Skin of body (tissue), 3 donors: ENCODE measurements at places on chromosomes 6 and 20. TPM values are rescaled to one million over a fixed set of nuclear protein-coding genes. Genes with fewer than 3 reads are reported as not detected.
A peak's percentile ranks its signal among the peaks of the same experiment; 100 is the strongest.

The OXT gene
- not detected for total RNA-seq

The ZNF341 gene
- 1.5 TPM for total RNA-seq

The NPBWR2 gene
- not detected for total RNA-seq

The ASXL1 gene
- total RNA-seq = 54.3 TPM

DNA sequence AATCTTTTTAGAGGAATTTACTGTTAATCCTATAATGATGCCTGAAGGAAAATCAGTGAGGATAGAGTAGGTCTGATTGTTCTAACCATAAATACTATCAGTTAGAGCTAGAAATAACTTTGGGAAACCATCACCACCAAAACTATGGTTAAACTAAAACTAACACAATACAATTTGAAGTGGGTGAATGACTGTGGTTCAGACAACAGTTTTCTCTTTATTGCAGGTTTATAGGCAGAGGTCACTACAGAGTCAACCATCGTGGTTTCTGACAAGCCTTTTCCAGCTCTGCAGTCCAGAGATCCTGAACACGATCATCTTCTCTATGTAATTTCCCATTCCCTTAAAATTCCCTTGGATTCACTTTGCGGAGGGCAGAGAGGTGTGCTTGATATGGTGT lies 134.3 kb downstream of the IBTK start:
- DNase-seq = no peak

DNA sequence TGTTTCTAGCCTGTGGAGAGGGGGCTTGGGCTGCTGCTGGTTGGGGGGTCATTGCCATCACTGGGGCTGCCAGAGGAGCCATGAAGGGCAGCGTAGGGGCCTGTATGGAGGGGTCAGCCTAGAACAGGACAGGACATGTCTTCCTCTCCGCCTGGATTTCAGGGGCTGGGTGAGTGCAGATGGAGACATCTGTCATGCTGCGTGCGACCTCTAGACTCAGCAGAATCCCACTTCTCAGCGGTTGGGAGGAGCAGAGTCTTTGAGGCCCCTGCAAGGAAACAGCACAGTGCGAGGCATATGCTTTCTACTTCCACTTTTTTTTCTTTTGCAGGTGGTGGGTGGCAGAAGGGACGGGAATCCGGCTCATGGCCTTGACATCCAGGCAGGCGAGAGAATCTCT lies 67.9 kb downstream of the EZR start:
- no peak for DNase-seq

The OPN5 gene
- not detected for total RNA-seq

DNA sequence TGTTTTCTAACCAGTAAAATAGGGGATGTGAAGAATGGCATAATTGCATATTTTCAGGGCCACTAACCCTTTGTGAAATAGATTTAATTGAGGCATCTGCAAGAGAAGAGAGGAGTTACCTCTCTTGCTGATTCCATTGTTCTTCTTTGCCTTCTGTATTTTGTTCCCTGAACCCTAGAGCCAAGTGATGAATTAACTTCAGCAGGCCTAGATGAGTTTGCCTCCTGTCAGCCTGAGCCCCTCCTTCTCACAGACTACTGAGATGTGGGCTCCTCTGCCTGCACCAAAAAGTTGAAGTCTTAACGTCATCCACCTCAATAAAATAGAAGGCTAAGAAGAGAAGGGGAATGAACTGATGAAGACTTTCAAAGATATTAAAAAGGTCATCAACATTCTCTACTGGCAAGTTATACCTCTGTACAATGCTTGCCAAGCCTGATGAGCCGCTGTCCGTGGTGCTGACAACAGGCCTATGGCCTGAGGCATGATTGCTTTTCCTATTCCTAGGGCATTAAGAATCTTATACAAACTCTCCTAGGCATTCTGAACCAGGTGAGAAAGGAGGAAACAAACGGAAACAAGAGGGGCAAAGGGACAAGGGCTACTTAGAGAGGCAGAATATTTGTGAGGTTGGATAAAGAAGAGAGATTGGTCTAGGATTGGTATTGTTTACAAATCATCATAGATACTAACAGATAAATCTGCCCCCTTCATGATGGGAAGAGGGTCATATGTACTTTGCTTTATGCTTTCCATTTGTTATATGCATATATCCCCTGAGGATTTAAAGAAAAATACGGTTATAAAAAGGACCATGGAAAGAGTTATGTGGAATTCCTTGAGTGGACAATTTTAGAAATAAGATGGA lies 46.8 kb downstream of the CD24 start:
- no peak for DNase-seq

The SOD2 gene
- total RNA-seq = 71.2 TPM

DNA sequence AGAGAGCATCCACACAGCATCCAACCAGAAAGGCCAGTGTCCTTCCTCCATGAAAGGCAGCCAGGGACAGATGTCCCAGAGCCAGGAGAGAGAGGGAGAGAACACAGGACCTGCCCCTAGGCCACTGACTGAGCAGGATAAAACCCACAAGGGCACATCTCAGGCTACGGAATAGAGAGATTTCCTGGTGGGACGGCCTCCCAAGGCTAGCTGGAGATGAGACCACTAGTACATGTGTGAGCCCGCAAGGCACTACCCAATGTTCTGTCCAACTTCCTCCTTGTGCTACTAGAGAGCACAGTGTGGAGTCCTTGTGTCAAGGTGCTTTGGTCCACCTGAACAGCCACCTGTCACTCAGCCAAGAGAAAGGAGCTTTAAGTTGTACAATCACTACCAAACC lies 44.2 kb downstream of the PLCG1 start:
- DNase-seq = no peak

DNA sequence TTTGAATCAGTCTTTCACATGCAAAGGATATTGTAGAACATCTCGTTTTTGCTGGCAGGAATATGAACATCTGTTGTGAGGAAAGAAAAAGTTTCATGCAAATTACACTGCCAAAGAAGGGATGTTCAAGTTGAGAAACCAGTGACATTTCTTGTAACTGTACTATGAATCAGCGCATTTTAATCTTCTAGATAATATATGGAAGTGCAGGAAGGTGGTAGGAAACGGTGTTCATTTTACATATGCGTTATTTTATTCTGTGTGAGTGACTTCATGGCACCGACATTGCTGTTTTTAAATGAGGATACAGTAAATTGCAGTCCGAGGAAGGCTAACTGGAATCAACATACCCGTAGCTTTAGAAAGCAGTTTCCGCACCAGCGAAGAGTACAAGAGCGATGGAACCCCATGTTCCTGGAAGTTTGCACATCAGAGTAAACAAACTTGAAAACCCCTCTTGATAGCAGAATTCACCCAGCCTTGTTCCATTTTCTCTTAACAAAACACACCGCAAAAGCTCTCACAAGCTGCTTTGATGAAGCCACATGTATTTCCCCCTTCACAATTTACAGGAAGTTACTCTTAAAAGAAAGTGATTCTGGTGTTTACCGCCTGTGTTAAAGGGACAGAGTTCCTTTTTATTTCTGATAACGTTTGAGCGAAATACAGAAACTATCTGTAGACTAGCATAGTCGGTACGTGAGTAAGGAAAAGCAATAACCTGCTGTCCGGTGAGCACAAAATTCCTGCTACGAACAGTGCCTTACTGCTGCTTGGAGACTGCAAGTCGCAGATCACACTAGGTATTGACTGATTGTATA lies 11.5 kb downstream of the PRDM1 start:
- peak; percentile 68 for DNase-seq

DNA sequence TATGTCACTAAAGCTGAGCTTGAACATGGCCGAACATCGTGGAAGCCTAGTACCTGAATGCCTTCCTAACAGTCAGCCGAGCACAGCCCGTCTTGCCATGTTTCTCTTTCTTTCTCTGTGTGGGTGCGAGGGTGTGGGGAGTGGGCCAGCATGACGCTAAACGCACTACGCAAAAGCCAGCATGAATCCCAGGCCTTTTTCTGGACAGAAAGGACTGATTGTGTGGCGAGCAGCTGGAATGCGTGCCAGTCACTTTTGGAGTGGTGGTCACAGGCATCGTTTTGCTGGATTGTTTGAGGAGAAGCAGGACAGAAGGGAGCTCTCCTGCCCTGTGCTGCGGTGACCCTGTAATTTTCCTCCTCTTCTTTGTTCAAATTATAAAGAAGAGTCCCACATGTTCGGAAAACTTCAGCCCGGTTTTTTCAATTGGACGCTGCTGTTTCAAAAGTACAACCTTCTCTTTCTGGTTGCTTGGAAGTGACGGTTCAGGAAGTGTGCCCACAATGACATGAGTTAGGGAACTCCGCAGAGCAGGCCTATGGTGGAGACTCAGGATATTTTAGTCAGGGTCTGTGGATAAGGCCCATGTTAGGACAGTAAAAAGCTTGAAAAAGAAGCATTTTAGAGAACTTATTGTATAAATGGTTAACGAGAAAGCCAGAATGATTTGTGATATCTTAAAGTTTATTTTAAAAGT lies 54.3 kb downstream of the PDE7B start:
- DNase-seq = no peak

DNA sequence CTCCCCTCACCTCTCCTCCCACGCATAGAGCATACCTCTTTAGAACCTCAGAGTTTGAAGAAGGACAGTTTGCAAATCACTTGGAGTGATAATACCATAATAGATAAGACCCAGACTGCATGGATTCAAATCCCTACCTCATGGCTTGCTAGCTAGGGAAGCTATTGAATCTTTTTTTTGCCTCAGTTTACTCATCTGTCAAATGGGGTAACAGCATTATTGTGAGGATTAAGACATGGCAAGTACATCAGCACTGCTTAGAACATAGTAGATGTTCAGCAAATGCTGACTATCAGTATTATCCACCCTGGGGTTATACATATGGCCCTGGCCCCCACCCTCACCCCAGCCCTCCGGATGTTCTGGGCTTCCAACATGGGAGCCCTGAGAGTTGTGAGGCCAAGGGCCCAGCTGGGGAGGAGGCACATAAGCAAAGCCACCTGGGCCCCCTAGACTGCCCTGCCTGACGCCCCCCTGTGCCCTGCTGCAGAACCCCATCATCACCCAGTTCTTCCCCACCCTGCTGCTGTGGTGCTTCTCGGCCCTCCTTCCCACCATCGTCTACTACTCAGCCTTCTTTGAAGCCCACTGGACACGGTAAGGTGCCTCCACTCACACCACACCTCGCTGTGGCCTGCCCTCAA lies 9.1 kb upstream of the CAPN11 start:
- no peak for DNase-seq

- DNase-seq = no peak
Measured at GRCh38 chr20:45036044-45036755, 64.7 kb downstream of the KCNS1 start.

- peak; percentile 88 for DNase-seq
Measured at GRCh38 chr20:63740627-63741353, 1.2 kb downstream of the SLC2A4RG start.

DNA sequence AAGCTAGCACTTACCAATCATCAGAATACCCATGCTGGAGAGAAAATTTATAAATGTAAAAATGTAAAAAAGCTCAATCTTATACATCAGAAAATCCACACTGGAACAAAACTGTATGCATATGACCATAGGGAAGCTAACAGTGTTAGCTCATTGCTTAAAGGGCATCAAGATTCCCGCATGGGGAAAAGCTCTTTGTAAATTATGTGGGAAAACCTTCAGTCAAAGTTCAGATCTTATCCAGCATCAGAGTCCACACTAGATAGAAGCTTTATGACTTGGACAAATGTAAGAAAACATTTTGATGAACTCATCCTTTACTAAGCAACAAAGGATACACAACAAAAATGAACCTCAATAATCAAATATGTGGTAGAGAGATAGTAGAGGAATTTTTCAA lies 34.7 kb downstream of the ZKSCAN8 start:
- DNase-seq = no peak

The OR2H1 gene
- not detected for total RNA-seq

DNA sequence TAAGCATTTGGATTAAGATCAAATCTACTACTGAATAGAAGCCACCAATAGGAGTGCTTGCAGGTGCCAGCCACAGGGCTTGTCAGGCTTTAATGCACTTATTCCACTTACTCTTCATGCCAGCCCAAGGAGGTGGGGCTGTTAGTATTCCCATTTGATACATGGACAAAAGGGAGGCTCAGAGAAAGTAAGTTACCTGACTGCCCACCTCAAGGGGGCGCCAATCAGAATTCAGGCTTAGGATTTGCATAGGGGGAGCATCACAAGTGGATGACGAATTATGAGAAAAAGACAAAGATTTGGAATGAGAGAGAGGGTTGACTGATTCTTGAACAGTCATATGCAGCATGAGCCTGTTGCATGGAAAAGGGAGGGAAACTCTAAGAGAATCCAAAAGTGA lies 188.4 kb upstream of the TSHZ2 start:
- no peak for DNase-seq

DNA sequence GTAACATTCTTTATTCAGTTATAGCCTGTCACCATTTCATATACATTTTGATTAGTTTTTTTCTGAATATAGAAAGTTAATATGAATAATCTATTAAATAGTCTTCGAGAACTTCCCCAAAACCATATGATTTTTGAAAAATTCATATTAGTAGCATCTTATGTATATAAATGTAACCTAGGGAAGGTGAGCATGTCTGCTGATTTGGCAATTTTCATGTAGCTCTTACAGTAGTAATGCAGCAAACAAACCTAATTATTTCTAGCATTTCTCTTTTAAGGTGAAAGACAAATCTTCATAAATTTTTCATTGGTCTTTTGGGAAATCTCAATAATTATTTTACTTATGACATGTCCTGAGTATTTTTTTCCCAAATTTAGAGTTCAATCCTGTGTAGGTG lies 939.0 kb downstream of the TBC1D32 start:
- no peak for DNase-seq

- no peak for DNase-seq
Measured at GRCh38 chr6:3453413-3454272, 3.2 kb downstream of the SLC22A23 start.

DNA sequence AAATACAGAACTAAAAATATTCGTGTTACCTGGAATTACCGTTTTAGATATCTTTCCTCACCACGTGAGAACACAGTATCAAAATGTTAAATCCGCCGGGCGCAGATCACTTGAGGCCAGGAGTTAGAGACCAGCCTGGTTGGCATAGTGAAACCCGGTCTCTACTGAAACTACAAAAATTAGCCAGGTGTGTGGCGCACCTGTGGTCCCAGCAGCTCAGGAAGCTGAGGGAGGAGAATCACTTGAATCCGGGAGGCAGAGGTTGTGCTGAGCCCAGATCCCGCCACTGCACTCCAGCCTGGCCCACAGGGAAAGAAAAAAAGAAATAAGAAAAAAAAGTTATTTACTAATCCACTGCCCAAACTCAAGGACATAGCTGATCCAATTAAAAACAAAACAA lies 4.8 kb upstream of the DDX43 start:
- no peak for DNase-seq

DNA sequence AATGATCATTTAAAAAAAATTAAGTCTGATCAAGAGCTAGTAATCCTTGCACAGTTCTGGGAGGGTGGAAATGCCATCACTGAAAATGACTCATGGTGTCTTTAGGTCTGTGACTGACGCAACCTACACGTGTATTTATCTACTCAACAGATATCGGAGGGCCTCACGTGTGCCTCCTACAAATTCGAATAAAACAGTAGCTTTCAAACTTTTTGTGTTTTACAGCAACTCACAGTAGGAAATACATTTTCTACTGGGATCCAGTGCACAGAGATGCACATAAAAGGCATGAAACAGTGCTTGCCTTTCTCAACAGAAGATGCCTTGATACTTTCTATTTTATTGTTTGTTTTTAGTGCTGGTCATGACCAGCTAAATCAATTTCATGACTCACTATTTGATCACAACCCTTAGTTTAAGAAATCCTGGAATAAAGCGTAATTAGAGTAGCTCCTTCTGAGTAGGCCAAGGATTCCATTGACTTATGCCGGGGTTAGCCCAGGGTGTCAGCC lies 210.0 kb upstream of the SNX9 start:
- DNase-seq = no peak

- DNase-seq = no peak
Measured at GRCh38 chr6:20538131-20538662, 3.9 kb downstream of the CDKAL1 start.

The EFCAB8 gene
- total RNA-seq = not detected
